ENCODE measurements at places on chromosomes 16 and 17.

- DNase-seq = no peak
Measured at GRCh38 chr16:89118361-89119165, 24.9 kb downstream of the ACSF3 start.

DNA sequence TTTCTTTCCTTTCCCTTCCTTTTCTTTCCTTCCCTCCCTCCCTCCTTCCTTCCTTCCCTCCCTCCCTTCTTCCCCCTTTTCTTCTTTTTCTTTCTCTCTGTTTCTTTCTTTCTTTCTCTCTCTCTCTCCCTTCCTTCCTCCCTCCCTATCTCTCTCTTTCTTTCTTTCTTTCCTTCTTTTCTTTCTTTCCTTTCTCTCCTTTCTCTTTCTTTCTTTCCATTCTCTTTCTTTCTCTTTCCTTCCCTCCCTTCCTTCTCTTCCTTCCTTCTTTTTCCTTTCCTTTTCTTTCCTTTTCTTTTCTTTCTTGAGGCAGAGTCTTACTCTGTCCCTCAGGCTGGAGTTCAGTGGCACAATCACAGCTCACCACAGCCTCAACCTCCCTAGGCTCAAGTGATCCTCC is 31.0 kb downstream of the DEXI start:
- no peak for DNase-seq

- DNase-seq = no peak
Measured at GRCh38 chr16:66534376-66534799, 15.5 kb downstream of the TK2 start.

GRCh38 chr16:68563631-68564381 is 24.7 kb downstream of the ZFP90 start:
- no peak for DNase-seq

DNA sequence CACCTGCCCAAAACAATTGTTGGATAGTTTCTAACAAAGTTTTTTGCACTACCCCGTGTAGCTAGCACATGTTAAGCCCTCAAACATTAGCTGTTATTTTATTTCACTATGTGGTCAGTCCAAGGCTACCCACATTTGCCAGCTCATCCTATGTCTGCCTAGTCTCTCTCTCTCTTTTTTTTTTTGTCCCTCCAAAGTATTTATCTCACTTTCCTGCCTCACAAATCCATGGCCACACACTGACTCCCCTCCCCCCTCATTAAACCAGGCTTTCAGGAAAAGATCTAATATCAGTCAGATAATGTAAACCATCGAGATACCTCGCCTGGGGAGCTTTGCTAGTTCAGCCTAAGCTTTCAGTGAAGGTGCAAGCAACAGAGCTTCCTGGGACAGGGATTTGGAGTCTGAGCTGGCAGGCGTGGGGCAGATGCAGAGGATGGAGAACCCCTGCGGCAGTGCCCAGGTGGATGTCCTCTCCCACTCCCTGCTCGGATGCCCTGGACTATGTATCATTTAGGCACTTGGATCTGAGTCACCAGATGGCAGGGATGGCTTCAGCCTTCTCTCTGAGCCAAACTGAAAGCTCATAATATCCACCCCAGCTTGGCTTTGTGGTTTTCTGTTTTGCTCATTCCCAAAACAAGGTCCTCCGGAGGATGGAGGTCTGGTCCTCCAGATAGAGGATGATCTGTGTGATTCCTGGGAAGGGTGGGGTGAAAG is 73.7 kb upstream of the FOXF1 start:
- DNase-seq = no peak

- no peak for DNase-seq
Measured at GRCh38 chr16:57759541-57760356, 24.2 kb downstream of the KATNB1 start.

GRCh38 chr17:1509290-1509881 is 7.0 kb downstream of the INPP5K start:
- DNase-seq = no peak

- no peak for DNase-seq
Measured at GRCh38 chr16:78034530-78034929, 12.2 kb downstream of the CLEC3A start.
